Mesothelial cell of epicardium (in vitro differentiated cells): ENCODE measurements at places on chromosomes 5 and 9.

- no peak for DNase-seq
Measured at GRCh38 chr9:94277885-94278536, 18.9 kb downstream of the ZNF169 start.

GRCh38 chr9:68763104-68763503 is 58.1 kb downstream of the PIP5K1B start:
- DNase-seq, result no peak

- DNase-seq, result no peak
Measured at GRCh38 chr5:39355324-39355723, 9.0 kb downstream of the C9 start.

DNA sequence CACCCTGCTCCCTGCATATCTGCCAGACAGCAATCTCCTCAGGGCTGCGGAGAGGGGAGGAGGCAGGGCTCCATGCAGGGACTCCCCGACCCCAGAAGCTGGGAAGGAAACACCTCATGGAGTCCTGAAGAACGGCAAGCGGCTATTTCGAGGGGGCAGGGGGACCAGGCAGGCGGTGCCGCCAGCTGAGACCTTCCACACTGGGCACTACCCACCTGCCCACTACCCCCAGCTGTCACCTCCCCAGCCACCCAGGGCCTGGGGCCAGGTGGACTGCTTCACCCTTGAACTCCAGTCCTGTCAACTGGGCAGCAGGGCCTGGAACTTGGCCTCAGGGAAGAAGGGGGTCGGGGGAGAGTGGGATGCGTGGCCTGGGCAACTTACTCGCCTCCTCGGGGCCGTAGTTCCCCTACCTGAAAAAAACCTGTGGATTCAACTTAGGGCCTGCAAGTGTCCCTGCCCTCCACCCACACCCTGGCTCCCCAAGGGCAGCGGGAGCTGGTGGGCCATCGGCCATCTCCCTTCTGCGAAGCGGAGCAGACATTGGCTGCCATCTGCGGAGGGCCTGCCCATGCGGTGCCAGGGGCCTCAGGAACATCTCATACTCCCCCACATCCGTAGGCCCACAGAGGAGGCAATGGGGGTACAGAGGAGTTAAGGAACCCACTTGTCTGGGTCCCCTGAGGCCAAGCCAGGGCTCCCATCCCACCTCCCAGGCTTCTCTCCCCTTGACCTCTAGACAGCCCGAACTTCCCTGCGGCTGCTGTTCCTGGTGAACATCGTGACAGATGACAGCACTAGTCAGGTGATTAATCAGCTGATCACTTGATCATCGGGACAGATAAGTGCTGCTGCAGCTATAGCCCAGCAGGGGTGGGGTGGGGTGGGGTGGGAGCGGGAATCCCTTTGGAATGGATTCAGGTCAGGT is 18.5 kb upstream of the RALGDS start:
- no peak for DNase-seq

DNA sequence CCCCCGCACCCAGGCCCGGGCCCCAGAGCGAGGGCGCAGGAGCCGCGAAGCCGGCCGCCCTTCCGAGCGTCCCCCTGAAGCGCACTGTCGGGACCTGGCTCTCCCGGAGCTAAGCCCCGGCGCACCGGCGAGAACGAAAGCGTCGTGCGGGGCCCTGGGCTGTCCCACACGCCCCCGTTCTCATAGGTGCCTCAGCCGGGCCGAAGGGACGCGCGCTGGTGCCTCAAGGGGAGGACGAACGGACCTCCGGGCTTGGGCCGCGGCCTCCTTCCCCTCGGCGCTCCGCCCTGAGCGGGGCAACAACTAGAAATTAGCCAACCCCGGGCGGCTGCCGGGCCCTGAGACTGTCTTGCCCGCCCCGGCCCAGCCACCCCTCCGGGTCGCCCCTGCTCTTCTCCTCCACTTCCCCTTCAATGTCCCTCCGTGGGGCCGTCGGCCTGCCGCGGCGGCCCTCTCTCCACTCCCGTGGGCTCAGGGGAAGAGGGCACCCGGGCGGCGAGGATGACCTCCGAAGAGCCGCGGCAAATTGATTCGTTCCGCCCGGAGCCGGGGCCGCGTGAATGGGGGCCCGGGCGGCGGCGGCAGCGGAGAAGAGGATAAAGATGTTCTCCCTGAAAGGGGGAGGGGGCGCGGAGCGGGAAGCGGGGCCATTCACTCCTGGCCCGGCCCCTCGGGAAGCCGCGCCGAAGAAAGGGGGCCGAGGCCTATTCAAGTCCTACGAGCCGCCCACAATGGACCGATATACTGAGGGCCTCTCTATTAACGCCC is 3.5 kb upstream of the PRDM12 start:
- no peak for DNase-seq

- DNase-seq, result no peak
Measured at GRCh38 chr5:126680191-126680817, 79.6 kb downstream of the PHAX start.

DNA sequence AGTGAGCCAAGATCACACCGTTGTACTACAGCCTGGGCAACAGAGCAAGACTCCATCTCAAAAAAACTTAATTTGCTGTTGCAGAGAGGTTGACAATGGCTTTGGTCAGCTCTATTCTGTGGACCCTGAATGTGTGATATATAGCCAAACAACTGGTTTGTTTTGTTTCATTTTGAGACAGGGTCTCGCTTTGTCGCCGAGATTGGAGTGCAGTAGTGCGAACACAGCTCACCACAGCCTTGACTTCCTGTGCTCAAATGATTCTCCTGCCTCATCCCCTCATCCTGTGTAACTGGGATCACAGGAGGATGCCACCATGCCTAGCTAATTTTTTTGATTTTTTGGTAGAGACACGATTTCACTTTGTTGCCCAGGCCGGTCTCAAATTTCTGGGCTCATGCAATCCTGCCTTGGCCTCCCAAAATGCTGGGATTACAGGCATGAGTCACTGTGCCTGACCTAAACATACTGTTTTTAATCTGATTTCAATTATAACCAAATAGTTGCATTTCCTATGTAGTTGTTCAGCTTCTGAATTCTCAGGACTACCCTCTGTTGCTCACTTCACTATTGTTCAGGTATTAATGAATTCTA is 9.8 kb downstream of the RNF183 start:
- no peak for DNase-seq

DNA sequence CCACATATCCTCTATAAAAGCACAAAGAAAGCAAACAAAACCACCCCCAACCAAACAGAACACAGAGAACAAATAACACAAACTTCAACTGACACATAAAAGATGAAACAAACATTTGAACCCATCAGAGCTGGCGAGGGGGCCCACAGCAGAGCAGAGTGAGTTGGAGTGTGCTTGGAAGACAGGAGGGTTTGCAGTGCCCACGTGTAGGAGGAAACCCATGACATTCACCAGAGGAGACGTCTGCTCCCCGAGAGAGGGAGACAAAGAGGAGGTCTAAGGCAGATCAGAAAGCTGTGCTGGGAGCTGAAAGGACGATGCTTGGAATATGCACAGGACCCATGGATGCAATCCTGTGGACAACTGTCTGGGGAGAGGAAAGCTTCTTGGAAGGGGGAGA is 27.0 kb downstream of the MRPL36 start:
- no peak for DNase-seq

- DNase-seq, result no peak
Measured at GRCh38 chr9:110619831-110620230, 40.3 kb upstream of the SVEP1 start.

DNA sequence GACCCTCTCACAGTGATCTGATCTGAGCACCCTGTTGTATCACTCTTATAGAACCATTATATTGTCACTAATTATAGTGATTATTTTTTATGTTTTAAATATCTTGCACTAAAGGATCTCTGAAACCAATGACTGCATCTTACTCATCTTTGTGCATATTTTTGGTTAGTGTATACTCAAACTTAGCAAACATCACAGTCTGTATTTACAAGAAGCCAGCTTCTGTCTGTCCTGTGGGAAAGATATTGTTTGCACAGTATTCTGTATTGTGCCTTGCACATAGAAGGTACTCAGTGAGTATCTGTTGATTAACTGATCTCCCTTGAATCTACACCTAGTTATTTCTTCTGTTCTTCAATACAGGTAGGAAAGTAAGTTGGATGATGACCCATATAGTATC is 131.5 kb downstream of the PAM start:
- no peak for DNase-seq

DNA sequence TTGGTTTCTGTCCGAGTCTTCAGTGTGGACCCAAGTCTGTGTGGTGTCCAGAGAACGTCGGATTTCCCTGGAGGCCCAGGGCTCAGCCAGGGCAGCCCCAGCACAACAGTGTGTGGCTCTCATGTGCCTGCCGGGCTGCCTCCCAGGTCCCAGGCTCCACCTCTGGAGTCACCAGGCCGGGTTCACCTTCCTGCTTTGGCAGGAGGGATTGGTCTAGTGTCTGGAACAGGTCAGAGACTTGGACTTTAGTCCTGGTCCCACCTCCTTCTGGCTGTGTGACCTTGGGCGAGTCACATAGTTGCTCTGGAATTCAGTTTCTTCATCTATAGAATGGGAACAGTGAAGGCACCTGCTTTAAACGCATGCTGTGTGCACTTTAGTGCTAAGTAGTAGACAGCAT is 3.2 kb downstream of the DOLPP1 start:
- DNase-seq, result no peak

DNA sequence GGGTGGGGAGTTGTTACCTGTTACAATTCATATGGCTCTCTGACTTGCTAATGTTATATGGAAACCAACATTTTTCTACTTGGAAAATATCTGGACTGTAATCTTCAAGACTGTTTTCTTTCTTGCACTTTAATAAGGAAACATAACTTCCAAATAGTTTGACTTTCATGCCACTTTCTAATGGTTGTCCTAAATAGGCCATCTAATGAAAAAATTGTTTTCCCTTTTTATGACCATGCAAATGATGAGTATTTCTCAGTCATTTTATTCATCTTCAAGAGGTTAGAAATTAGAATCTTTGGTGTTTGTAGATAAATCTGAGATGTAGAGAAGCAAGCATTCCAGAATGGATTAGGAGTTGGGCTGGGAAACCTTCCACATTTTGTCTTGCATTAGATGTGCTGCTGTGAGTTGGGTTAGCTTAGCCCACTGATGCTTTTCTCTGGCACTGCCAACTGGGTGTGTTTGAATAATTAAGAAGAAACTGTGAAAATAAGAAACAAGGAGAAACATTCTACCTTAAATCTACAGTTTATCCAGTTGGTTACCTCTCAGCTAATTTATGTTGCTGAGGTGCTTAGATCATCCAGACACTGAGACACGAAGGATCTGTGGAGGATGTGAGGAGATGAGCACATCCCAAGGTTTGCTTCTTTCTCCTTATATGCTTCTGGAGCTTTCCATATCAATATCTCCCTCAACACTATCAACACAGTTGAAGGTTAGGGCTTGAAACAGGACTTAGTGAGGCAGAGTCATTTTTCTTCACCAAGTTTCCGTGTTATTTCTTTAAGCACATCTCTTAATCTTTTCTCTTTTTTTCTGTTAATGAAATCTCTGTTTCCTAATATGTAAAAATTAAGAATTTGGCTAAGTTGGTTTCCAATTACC is 2.7 kb downstream of the RASGRF2 start:
- DNase-seq, result no peak

DNA sequence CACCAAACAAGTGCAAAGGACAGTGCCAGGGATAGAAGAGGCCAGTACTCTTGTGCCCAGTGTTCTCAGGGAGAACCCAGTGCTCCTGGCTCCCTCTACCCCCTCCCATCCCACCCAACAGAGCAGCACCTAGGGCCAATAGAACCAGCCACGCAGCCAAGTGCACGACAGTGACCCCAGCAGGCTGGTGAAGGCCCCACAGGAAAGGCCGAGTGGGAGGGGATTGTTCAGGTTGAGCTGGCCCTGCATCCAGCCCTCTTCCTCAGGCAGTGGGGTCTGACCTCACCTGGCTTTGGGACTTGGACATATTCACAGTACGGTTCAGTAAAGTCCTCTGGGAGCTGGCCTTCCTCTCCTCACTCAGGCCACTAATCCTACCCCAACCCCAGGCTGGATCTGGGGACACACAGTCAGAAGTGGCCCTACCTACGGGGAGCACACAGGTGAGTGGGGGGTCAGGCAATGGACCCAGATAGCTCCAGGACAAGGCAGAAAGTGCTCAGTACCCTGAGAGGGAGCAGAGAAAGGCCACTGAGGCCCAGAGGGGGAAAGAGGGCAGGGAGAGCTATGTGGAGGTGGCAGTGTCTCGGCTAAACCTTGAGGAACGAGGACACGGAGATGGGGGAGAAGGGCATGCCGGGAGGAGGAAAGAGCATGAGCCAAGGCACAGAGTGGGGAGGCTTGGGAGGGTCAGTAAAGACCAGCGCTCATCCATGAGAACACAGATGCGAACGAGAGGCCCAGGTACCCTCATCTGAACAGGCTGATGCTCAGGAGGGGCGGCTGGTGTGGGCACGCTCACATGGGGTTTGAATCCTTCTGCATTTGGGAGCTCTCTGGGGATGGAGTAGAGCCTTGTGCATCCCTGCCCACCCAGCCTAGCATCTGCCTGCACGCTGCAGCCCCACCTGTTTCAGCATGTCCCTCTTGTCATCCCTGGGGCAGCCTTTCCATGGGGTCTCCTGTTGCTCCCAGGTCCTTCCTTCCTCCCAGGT is 25.6 kb downstream of the POLR1E start:
- no peak for DNase-seq

- no peak for DNase-seq
Measured at GRCh38 chr9:110850401-110851135, 182.0 kb downstream of the MUSK start.

- no peak for DNase-seq
Measured at GRCh38 chr9:36092509-36093215, 43.9 kb upstream of the GLIPR2 start.

DNA sequence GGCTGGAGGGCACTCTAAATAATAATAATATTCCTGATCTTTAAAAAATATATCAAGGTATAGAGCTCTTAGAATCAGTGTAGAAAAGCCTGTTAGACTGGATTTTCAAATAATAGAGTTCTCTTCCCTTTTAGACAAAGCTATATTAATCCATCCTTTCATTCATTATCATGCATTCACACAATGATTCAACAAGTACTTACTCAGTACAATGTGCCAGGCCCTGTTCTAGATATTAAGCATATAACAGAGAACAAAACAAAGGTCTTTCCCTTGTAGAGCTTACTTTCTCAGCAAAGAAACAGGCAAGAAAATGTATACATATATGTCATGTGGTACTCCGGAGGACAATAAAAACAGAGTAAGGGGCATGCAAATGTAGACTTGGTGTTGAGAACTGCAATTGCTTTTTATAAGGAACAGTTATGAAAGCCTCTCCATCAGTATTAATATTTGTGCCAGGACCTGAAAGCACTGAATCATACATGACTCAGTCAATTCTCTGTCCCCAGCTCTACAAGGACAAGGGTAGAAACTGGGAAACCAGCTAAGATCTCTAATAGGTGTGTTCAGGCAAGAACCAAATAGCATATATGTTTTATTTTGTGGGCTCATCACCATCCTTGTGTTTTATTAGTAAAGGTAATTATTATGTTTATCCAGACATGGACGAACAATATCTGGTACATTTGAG is 72.2 kb downstream of the PIP5K1B start:
- DNase-seq, result no peak

GRCh38 chr9:95726756-95727155 is 148.7 kb upstream of the ERCC6L2 start:
- no peak for DNase-seq

- DNase-seq, result no peak
Measured at GRCh38 chr9:82939451-82939850, 123.5 kb downstream of the RASEF start.
